ENCODE measurements at places on chromosomes 3 and 15.

- DNase-seq: no peak
Observed at GRCh38 chr15:42050484-42051255, 29.8 kb upstream of the PLA2G4E start.

DNA sequence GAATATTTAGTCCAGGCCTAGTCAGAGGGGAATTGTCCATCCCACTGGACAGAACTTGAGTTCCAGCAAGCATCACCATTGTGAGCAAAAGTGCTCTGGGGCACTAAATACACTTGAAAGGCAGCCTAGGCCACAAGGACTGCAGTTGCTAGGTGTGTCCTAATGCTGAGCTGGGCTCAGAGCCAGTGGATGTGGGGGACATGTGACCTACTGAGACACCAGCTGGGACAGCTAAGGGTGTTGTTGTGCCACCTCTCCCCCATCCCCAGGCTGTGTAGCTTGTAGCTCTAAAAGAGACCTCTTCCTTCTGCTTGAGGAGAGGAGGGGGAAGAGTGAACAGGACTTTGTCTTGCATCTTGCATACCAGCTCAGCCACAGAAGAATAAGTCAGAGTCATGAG, 120.9 kb downstream of the DTWD1 start:
- no peak for DNase-seq

- peak; percentile 58 for DNase-seq
Observed at GRCh38 chr3:71753701-71754609, at the start of gene GPR27. Gene GPR27 (plus strand): TSS chr3:71753855. CDS start chr3:71754050, 195 bp downstream.

DNA sequence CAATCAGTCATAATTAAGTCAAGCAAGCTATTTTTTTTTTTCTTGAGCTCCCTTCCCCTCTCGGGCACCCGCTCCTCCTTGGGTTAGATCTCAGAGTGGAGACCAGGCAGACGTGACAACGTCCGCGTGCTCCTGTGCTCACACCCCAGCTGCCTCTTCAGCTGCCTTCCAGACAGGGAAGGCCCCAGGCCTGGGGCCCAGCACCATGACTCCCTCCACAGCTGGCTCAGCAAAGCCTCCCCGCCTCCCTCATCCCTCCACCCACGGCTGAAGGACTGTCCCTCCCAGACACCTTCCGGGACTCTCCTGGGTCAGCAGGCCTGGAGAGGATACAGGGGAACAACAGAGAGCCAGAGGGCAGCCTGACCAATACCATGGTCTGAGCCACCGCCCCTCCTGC, 87.9 kb upstream of the LINGO1 start:
- peak; percentile 29 for DNase-seq

GRCh38 chr15:96106628-96107027, 223.9 kb upstream of the NR2F2 start:
- no peak for DNase-seq

- DNase-seq: no peak
Observed at GRCh38 chr3:184289426-184289938, 9.6 kb upstream of the PSMD2 start.

GRCh38 chr3:31028766-31029165, 134.3 kb upstream of the GADL1 start:
- no peak for DNase-seq

- no peak for DNase-seq
Observed at GRCh38 chr3:123664753-123665152, 79.9 kb upstream of the HACD2 start.

DNA sequence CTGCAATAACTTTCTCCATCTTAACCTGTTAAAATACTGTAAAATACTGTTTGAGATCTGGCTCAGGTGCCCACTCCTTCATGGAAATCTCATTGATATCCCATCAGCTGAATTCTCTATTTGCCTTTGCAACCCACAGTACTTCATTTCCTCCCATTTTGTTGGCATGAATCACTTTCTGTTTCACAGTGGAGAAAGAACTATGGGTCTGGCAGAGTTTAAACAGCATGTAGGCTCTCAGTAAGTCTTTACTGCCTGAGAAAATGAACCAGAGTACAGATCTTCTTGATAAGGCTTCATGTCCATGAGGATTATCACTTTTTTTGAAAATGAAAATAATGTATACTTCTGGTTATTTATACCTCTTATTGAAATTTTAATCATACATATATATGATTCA, 245.9 kb downstream of the NAALADL2 start:
- no peak for DNase-seq

GRCh38 chr3:65548848-65549625, 489.7 kb downstream of the MAGI1 start:
- peak; percentile 26 for DNase-seq

DNA sequence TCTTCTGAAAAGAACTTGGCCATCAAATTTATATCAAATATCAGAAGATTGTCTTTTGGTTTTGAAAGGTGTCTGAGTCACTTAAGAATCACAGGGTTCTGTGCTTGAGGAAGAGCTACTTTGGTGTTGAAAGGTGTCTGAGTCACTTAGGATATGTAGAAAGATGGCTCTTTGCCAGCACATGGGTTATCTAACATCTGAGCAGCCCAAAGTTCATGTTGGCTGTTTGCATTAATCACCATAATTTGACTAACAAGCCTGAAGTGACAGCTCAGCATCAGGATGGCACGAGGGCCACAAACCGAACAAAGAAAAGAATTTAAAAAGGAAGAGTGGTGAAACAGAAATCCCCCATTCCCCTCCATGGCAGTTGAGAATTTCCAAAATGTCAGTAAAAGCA, 190.5 kb upstream of the CMC1 start:
- DNase-seq: no peak

DNA sequence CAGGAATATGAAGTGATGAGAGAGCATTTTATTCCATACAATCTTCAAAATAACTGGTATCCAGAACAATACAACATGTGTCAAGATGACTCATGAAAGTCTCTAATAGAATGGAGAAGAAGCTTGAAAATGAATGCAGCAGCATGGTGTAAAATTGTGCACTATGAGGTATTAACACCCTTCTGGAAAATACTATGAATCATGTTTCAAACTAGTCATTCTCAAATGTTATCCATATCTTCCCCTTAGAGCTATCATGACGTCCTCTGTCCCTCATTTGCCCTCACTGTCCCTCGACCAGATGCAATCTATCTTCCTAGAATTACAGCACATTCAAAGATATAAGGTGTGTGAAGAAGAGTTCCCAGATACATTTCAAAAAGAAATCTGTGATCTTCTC, 198.2 kb downstream of the NECTIN3 start:
- DNase-seq: no peak

DNA sequence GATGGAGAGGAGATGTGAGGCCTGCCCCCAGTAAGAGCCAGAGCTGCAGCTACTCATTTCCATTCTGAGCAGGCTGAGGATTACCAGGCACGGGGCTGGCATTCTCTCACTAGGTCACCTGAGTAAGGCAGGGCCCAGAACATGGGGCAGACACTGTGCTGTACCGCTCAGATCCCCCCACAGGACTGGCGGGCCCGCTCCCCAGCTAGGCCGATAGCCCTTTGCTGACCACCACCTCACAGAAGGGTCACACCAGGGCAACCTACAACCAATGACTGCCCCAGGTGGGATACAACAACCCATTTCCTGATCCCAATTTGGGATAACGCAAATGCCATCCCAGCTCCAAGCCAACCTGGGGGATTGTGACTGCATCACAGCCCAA, 52.5 kb downstream of the OXNAD1 start:
- no peak for DNase-seq

DNA sequence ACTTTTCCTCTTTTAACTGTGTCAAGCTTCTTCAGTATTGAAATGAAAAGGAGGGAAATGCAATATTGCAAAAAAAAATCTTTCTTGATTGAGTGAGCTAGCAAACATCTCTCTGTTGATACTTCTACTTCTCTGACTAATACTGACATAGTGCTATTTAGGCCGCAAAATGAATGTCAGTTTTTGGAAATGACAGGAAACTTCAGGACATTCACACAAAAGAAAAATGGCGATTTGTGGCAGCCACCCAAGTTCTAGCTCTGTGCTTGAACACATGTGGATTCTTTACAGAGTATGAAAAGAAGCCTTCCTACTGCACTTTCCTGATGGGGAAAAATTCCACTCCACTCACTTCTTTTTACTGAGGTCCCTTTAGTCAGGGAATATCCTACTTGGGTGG, 486.8 kb upstream of the ALCAM start:
- no peak for DNase-seq

DNA sequence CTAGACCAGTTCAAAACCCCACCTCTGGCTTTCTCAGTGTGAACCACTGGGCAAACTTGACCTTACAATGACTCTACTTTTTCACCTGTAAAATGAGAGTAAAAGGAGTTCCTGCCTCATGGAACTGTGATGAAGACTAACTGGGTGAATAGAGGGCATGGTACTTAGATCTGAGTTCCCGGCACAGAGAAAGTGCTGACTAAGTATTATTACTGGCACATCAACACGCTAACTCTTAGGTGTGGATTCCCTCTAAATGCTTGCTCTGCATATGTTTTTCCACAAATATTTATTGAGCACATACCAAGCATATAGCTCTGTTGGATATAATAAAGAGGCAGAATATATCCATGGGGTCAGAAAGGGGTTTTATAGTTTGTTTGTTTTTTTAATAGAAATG, 437.8 kb downstream of the MAGI1 start:
- DNase-seq: no peak

DNA sequence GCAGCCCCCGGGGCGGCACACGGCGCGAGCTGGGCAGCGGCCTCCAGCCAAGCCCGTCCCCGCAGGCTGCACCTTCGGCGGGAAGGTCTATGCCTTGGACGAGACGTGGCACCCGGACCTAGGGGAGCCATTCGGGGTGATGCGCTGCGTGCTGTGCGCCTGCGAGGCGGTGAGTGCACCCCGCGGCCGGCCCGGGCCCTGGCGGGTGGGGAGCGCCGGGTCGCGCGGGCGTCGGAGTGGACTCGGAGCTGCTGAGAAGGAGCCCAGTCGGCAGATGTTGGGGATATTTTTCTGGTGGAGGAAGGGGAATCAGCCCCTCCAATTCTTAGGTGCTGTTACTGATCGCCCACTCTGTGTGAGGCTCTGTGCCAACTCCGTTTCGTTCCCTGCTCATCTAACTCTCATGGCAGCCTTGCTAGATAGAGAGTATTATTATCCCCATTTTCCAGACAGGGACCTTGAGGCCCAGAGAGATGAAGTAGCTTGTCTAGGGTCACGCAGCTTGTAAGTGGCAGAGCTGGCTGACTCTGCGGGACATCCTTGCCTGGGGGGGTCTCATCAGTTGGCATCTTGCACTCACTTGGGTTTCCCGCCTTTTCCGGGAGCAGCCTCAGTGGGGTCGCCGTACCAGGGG, 890 bp downstream of the CHRD start:
- no peak for DNase-seq

DNA sequence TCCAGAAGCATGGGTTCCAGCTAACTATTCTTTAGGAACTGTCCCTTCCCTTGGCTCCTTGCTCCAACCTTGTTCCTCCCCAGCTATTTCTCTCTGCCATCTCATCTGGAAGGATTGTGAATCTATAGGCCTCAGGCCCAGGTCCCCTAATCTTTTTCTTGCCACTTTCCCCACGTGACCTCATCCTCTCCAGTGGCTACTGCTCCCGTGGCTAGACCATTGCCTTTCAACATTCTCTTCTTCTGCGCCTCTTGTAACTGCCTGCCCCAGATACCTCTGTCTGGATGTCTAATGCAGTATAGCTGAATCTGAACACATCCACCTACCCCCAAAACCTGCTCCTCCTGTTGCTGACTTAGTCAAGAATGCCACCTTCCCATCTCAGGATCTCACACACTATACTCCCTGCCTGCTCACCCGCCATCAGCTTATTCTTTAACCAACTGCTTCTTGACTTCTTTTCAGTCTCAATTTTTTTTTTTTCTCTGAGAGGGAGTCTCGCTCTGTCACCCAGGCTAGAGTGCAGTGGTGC, 5.2 kb downstream of the GPX1 start:
- no peak for DNase-seq

DNA sequence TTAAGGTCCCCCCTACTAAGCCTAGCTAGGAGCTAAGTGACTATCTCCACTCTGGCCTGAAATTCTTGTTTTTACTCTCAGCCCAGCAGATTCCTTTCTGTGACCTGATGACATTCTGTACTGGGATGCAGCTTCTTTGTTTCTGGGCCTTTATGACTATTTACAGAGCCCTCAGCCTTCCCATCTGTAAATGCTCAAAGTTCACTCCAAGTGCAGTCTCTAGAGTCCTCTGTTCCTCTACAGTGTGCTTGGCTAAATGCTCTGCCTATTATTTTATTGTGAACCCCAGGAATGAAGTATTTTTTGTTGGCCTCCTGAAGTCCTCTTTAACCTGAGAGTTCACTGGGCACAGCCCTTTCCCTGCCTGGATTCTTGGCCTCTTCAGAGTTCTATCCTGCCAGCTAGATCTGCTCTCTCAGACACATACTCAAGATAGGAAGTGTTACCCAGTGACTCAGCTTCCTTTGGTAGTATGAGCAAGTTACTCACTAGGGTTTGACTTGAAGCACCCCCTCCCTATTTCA, 278.1 kb upstream of the P2RY1 start:
- DNase-seq: peak; percentile 39

DNA sequence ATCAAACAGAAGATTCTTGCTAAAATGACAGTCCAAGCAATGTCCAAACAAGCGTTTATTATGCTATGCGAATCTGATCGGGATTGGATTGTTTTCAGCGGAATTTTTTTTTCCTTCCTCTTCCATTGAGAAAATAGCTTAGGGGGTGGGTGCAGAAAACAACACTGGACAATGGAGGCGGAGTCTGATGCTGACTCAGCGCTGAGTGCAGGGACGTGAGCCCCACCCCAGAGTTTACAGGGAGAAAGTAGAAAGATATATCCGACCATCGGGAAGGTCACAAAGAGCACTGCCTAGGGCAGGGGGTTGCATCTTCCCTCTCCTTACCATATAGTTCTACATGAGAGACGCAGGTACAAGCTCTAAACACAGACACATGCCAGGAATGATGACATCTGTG, 117.0 kb downstream of the FOXP1 start:
- DNase-seq: no peak

GRCh38 chr3:13888576-13888975, 8.7 kb upstream of the WNT7A start:
- DNase-seq: no peak

GRCh38 chr15:95715906-95716656, 614.4 kb upstream of the NR2F2 start:
- DNase-seq: no peak

DNA sequence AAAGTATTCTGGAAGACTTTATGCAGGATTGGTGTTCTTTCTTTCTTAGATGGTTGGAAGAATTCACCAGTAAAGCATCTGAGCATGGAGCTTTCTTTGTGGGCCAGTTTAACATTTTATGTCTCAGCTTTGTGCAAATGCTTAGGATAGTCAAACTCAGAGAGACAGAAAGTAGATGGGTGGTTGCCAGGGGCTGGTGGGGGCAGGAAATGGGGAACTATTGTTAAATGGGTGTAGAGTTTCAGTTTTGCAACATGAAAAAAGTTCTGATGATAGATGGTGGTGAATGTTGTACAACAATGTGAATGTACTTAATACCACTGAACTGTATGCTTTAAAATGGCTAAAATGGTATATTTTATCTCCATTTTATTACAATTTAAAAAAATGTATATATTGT, 24.8 kb downstream of the SPCS1 start:
- DNase-seq: no peak

- DNase-seq: no peak
Observed at GRCh38 chr3:64693031-64693430, 5.2 kb upstream of the ADAMTS9 start.

Measured in hindlimb muscle (tissue), 1 donor.